HFFc6 (cell line): ENCODE measurements at places on chromosomes 3 and 15. TPM values are rescaled to one million over a fixed set of nuclear protein-coding genes. Genes with fewer than 3 reads are reported as not detected.

Gene GREM1
- 2,213 to 3,607 TPM (median 2,727 TPM) in 3 replicates for total RNA-seq

Gene MST1R
- 0.20 to 1.1 TPM (median 0.78 TPM) in 3 replicates for total RNA-seq

Gene IMPG2
- total RNA-seq, result 0.07 to 0.08 TPM (median 0.07 TPM) in 3 replicates

Gene CD200R1L
- not detected in 3 replicates for total RNA-seq

Gene UBP1
- total RNA-seq, result 63.0 to 72.0 TPM (median 64.3 TPM) in 3 replicates

Gene ACKR2
- 0.09 to 0.37 TPM (median 0.18 TPM) in 3 replicates for total RNA-seq

Gene CHSY1
- total RNA-seq, result 25.5 and 38.9 TPM in 2 replicates

Gene PLA2G4B
- total RNA-seq, result 0.62 to 1.6 TPM (median 1.2 TPM) in 3 replicates

Gene EPB42
- total RNA-seq, result not detected in 3 replicates

Gene RPL15
- 1,783 to 1,979 TPM (median 1,950 TPM) in 3 replicates for total RNA-seq

Gene HYAL1
- total RNA-seq, result 0.15 to 0.61 TPM (median 0.23 TPM) in 3 replicates

Gene LYZL4
- not detected in 3 replicates for total RNA-seq

Gene DPPA2
- total RNA-seq, result not detected in 3 replicates

Gene ZIC4
- total RNA-seq, result 0.44 to 0.53 TPM (median 0.50 TPM) in 3 replicates

Gene KIAA1143
- 30.9 to 31.2 TPM (median 31.1 TPM) in 3 replicates for total RNA-seq

Gene MEX3B
- total RNA-seq, result 4.0 to 5.0 TPM (median 4.2 TPM) in 3 replicates

Gene CAV3
- total RNA-seq, result 0.62 TPM in 1 of 3 replicates, not detected in the others

Gene TIMP4
- 0.18 to 1.2 TPM (median 0.23 TPM) in 3 replicates for total RNA-seq

Gene PLA2G4D
- not detected in 3 replicates for total RNA-seq

Gene ATP1B3
- total RNA-seq, result 226 to 269 TPM (median 256 TPM) in 3 replicates

Gene TTC23
- 12.2 to 17.4 TPM (median 12.7 TPM) in 3 replicates for total RNA-seq

Gene GOLGA8G
- not detected in 3 replicates for total RNA-seq

Gene LXN
- 12.2 to 16.5 TPM (median 12.9 TPM) in 3 replicates for total RNA-seq

Gene TTLL13
- not detected in 3 replicates for total RNA-seq

Gene SRGAP3
- total RNA-seq, result 0.34 and 0.74 TPM in 2 replicates

Gene CCR9
- total RNA-seq, result not detected in 3 replicates

Gene ANKRD34C
- total RNA-seq, result not detected in 2 replicates

Gene PIAS1
- total RNA-seq, result 21.0 to 25.3 TPM (median 23.7 TPM) in 3 replicates

Gene P3H2
- total RNA-seq, result 40.5 to 42.8 TPM (median 42.3 TPM) in 3 replicates
